Fibroblast of pulmonary artery (primary cell): ENCODE measurements at places on chromosomes 4 and X.

DNA sequence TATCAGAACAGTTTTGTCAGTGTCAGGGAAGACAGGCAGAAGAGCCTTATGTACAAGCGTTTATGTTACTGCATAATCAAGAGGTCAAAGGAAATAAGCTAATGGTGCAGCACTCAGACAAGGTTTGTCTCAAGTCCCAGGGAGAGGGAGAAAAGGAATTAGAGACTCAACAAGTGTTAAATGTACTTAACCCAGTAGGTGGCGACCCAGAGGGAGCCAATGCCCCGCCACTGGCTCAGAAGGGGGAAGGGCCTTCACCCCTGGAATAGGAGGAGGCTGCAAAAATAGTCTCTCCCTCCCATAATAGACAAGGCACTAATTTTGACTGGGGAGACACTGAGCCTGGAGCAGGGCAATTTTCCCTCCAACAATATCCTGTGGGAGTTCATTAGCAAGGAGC is 14.1 kb upstream of the PAPSS1 start:
- DNase-seq = no peak

- DNase-seq = peak; percentile 3
Observed at GRCh38 chrX:139967300-139967699, 2.0 kb upstream of the CXorf66 start.

- DNase-seq = peak; percentile 2
Observed at GRCh38 chr4:162645381-162645780, 481.6 kb upstream of the FSTL5 start.

GRCh38 chr4:7892212-7893019 is 47.2 kb downstream of the AFAP1 start:
- DNase-seq = peak; percentile 89

DNA sequence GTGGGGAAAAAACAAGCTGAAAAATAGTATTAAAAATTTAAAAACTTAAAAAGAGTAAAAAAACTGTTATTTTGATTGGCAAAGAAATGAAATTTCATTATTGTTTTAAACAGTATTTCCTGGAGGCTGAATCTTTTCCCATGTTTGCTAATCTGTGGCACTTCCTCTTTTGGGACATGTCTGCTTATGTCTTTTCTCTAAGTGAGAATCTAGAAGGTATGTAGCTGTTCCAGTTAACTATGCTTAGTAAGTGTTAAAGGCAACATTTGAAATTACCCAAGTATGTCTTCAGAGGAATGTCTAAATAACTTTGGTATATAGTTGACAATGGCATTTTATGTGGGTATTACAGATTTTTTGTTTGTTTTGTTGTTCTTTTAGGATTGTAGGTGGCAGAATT is 81.6 kb upstream of the TBC1D9 start:
- peak; percentile 11 for DNase-seq

DNA sequence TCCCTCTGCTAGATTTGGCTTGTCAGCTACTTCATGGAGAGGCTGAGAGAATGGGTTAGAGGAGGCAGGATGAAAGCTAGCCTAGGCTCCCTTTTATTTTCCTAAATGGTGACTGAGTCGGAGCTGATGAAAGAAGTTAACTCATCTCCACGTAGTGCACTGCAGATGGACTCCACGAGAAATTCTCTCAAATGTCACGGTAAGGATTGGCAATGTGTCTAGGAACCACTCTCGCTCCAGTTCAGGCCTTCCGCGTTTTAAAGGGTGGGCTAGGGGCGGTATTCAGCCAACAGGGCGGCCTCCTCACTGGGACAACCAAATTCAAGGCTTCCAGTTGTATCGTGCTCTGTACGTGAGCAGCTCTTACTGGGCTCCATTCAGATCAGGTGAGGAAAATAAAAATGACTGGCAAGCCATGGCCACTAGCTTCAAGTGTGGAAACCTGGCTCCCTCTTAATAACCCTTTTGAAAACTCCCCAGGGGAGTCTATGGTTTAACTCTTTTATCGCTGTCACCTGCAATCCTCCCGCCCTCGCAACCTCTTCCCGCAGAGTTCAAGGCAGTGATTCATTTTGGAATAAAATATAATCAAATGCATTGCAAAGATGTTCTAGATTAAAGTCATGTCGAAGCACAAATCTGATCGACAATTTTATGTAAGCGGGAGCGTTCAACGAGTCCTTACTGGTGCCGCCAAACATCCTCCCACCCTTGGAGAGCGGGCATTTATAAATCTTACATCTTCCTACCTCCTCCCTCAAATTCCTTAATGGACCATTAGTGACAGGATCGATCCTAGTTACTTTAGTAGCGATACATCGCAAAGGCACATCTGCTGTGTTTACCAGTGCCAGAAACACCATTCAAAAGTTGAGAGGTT is 1.2 kb downstream of the SPOCK3 start:
- DNase-seq = no peak

DNA sequence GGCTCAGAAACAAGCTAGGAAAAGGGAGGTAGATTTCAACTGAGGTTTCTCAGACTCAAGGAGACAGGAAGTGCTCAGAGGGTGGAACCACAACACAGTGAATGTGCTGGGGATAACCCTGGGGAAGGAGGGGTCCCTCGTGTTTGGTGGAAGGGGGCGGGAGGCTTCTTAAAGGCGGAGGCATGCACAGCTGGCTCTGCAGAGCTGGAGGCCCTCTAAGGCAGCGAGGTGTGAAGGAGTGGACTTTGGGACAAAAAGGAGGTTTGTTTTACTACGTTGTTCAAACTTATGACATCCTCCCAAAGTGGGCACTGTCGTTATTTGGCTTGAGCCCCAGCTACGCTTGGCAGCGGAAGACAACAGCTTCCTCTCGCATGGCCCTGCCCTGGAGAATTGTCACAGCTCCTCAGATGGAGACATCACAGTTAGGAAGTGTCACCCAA is 21.7 kb upstream of the MTM1 start:
- peak; percentile 30 for DNase-seq

DNA sequence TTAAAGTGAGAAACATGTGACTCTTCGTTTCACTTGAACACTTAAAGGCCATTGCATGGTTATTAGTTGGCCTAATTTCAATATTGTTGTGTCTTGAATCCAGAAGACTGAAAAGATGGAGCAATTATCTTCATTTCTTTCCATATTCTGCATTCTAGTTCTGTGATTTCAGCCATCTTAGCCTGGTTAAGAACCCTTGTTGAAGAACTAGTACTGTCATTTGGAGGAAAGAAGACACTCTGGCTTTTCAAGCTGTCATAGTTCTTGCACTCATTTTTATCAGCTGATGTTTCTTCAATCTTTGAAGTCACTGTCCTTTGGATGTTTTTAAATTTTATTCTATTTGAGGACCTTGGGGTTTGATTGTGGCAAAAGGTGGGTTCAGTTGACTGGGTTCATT is 81.6 kb downstream of the MTMR8 start:
- no peak for DNase-seq

DNA sequence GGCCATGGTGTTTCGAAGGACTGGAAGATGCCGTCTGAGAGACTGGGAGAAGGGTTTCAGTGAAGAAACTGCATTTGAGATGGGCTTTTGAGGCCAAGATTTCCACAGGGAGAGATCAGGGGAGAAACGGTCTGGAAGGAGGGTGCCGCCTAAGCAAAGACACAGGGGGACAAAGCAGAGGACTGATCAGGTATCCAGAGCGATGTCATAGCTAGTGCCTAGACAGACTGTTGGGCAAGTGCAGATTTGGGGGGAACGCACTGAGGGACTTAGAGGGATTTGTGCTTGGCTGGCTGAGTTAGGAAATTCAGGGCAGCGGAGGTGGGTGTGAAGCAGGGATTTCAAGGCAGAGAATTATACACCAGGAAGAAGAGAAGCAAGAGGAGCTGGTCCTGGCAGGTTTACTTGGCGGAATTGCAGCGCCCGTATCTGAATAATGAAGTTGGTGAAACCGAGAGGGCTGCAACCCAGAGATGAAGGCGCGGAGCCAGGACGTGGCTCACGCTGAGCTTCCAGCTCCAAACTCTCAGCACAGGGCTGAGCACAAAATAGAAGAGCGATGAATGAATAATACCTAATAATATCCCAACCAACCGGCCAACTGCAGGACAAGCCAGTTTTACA is 106.9 kb downstream of the MAML3 start:
- DNase-seq = peak; percentile 54

DNA sequence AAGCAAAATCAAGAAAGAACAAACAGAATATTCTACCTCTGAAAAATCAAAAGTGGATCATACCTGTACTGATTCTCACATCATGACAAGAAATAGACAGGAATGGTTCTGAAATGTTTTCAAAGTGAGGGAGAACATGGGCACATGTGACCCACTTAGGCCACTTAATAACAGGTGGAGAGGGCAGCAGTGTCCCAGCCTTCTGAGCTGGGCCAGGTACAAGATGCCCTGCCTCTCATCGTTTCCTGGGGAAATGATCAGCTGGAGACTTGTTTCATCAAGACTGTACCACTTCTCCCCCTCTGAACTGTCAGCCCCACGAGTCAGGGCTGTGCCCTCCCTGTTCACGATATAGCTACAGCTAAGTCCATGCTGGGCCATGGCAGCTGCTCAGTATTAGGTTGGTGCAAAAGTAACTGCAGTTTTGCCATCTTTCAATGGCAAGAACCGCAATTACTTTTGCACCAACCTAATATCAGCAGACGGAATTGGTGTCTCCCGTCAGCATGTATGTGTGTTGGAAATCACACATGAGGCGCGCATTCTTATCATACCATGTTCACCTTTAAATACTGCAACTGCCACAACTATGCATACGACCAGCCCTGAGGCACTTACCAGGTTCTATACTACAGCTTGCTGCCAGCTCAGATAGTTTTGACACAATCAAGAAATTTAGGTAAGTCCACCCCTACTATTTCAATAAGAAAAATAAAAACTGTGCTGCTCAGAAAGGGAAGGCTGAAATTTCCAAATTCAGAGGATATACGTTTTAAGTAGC is 71.4 kb downstream of the GATB start:
- DNase-seq = no peak

GRCh38 chr4:64272432-64272831 is 136.8 kb downstream of the TECRL start:
- DNase-seq = no peak

DNA sequence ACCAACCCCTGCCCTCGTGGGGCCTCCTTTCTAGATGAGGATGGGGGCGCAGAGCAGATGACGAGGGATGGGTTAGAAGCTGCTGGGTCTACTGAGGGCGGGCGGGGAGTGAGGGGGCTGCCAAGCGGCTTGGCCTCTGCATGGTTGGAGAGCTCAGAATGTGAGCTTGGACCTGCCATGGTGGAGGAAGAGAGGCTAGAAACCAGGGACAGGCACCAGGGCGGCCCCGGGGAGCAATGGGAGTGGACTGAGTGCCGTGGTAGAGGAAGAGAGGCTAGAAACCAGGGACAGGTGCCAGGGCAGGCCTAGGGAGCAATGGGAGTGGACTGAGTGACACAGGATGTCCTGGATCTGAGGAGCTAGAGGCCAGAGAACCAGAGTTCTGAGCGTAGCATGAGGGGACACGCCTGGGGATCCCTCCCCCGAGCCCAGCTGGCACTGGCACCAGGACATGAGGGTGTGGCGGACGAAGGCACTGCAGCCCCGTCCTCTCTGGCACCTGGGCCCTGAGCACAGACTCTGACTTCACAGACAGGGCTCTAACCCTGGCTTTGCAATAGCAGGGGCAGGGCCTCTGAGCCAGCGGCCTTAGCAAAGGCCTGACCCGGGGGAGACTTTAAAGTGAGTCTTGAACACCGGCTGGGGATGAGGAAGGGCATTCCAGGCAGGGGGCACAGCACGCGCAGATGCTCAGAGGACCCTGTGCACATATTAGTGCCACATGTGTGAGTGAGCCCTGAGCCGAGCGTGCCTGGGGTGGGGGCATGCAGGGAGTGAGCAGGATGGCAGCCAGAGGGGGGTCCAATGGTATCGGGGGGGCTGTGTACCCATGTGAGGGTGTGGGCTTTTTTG is 214.0 kb upstream of the PSAPL1 start:
- DNase-seq = no peak

DNA sequence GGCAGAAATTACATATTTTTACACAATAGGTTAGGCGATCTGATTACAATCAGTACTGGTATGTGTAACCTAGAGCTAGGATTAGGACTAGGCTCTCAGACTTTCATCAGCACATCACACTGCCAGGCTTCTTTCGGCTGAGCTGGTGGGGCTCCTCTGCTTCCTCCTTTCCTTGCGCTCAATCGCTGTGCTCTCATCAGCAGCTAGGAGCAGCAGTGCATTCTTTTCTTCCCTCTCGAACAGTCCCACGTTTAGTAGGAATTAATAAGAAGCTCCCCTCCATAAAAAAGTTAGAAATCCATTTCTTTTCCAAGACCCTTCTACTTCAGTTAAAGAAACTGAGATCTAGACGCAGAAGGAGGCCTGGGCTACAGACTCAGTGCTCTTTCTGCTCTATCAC is 350.4 kb downstream of the SPRY1 start:
- peak; percentile 53 for DNase-seq

- DNase-seq = no peak
Observed at GRCh38 chrX:24479924-24480323, 14.8 kb downstream of the PDK3 start.

- no peak for DNase-seq
Observed at GRCh38 chr4:45280121-45280520, 553.8 kb upstream of the GNPDA2 start.

- peak; percentile 18 for DNase-seq
Observed at GRCh38 chr4:17112292-17112659, 213.8 kb upstream of the LDB2 start.

DNA sequence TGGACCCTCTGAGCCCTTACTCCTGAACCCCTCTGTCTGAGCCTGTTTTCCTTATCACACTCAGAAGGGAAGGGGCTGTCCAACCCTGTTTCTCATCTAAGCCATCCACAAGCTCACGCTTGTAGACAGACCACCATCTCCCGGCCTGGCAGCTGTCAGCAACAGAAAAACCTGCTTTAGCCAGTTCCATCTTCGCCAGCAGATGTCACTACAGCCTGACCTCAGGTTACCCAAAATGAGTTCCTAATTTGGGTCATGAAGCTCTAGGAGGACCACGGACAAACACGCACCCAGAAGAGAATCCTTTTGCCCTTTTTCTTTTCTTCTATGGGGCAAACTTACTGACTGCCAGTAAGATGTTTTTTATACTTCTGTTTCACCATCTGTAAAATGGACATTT is 445.4 kb downstream of the BCOR start:
- peak; percentile 38 for DNase-seq

- DNase-seq = no peak
Observed at GRCh38 chrX:66544181-66544580, 94.7 kb downstream of the EDA2R start.

DNA sequence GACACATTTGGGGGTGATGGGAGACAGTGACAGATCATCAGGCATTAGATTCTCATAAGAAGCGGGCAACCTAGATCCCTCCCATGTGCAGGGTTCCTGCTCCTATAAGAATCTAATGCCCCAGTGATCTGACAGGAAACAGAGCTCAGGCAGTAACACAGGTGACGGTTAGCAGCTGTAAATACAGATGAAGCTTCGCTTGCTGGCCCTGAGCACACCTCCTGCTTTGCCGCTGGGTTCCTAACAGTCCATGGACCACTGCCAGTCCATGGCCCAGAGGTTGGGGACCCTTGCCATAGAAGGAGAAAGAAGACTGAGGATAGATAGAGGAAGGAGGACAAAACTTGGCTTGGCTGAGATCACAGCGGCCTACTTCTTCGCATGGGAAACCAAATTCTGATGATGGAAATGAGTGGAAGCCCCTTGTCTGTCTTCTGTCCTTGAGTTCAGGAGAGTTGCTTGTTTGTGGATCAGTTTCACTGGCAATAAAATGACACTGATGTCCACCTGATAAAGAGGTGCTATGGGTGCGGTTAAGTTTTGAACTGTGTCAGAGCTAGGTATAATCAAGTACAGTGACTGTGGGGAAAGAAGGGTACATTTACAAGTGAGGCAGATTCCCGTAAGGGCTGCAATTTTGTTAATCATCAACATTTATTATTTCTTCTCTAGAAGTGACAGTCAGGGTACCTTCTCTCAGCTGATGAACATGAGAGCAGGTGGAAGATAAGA is 1.7 kb upstream of the TIFA start:
- DNase-seq = no peak
